ENCODE measurements at places on chromosomes 12 and 14. TPM values are rescaled to one million over a fixed set of nuclear protein-coding genes. Genes with fewer than 3 reads are reported as not detected.

Gene RND1
- polyA plus RNA-seq, result 1.8 TPM

DNA sequence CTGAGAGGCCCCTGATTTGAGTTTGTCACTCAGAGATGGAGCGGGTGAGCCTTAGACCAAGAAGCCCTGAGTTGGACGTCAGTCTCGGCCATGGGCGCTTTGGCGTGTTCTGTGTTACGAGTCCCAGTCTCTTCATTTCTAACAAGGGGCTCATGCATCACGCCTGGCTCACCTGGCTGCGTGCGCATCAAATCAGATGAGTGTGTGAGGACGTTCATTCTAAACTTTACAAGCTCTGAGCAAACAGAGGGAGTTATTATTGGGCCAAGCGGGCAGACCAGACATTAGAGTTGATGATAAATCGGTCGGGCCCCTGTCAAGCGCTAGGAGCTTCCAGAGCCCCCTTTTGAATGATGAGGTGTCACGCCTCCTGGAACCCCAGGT lies 117.2 kb downstream of the CALM1 start:
- no peaks in the 10 kb centered on the region for H3K4me1 ChIP-seq
- no peak overlapping the region for H3K4me3 ChIP-seq
- peaks cover 2% of the 10 kb centered on the region for H3K27me3 ChIP-seq
- H3K27ac ChIP-seq, result no peak overlapping the region

DNA sequence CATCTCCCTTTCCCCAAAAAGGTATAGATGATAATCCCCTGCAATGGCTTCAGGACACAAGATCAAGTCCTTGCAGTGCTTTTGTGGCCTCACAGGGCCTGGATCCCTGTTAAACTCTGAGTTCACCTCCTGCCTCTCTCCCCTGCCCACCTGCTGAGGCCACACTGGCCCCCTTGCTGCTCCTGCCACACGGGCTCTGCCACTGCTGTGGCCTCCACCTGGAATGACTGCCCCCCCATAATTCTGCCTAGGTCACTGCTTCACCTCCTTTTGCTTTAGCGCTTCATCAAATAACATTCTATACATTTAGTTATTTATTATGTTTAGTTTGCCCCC lies 653 bp upstream of the IFI27 start:
- no peaks in the 10 kb centered on the region for H3K36me3 ChIP-seq
- no peaks in the 10 kb centered on the region for H3K27me3 ChIP-seq
- no peak overlapping the region for H3K27ac ChIP-seq
- H3K4me3 ChIP-seq, result no peak overlapping the region

GRCh38 chr12:55847603-55848291 lies 5.0 kb upstream of the MMP19 start:
- peak overlapping the region; percentile 44 for H3K27ac ChIP-seq
- DNase-seq, result no peak
- no peak overlapping the region for H3K4me3 ChIP-seq
- no peaks in the 10 kb centered on the region for H3K36me3 ChIP-seq

DNA sequence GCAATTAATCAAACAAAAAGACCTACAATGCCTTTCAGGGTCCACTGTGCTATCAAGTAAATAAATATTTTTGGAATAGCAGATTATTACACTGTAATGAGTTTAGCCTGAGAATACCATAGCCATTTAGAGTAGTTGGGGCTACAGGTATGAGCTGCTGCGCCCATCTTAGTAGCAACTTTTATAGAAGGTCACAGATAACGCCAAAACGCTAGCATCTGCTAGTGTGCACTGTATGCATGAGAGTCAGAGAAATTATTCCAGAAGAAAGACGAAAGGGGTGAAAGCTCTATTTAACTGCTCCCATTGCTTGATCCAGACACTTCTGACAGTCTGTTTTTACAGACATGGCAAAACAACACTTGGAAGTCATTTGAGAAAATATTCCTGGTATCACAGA lies 48.5 kb upstream of the SLC2A13 start:
- H3K27me3 ChIP-seq, result no peaks in the 10 kb centered on the region
- no peaks in the 10 kb centered on the region for H3K4me1 ChIP-seq
- DNase-seq, result no peak

DNA sequence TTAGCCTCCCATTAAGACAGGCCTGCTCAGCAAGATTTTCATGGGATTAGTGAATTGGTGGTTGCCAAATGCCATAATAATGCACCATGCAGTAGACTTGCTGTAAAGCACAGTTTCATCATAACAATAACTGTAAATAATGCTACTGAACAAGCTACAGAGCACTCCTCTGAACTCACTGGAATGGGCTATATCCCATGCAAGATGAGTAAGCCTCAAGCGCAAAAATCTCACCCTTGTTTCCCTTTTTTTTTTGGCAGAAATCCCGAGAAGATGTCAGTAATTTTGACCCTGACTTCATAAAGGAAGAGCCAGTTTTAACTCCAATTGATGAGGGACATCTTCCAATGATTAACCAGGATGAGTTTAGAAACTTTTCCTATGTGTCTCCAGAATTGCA lies 145.9 kb upstream of the HIF1A start:
- no peak for DNase-seq
- no peak overlapping the region for H3K27ac ChIP-seq
- H3K4me3 ChIP-seq, result no peak overlapping the region
- peaks cover 34% of the 10 kb centered on the region for H3K36me3 ChIP-seq
- H3K27me3 ChIP-seq, result no peaks in the 10 kb centered on the region
- peaks cover 2% of the 10 kb centered on the region for H3K4me1 ChIP-seq
